NCI-H524 (cell line): ENCODE measurements at places on chromosomes 5 and 9.

DNA sequence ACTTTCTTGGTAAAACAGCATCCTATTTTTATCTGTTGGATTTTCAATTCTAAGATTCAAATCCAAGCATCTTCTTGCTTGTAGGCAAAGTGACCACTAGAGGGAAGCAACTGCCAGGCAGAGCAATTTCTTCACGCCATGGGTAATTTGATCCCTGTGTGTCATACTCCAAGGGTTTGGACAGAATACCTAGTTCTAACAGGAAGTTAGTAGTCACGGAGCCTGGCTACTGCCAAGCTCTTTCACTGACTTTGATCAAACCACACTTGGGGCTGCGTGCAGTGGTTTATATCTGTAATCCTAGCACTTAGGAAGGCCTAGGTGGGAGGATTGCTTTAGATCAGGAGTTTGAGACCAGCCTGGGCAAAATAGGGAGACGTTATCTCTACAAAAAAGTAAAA lies 473.6 kb upstream of the TNC start:
- peak; percentile 93 for DNase-seq

- DNase-seq: no peak
These were observed 54.8 kb downstream of the FAM81B start for GRCh38 chr5:95445995-95446394.

DNA sequence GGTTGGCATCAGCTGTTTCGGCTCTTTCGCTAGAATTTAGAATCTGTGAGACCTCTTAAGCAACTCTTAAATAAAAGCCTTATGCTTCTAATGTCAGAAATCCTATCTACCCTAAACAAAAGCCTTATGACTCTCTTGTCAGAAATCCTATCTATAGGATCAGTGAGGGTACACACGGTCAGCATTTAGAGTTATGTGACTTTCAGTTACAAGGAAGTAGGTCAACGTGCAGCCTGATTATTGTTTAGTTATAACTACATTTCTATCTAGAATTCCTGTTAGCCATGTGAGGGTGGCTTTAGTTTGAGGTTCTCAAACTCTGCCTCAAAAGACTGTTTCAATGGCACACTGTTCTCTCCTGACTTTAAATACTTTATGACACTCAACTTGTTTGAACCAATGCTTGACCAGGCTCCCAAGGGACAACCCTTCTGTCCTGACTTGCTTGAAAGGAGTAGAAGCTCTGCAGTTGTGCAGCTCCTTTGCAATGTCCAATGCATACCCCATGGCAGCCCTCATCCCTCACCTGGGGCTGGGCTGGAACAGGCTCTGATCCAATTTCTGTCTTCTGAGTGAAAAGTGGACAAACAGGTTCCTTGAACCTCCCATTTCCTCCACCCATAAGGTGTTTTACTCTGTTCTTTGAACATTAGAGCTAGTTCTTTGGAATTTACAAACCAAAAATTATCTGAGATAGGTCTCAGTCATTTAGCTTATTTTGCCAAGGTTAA lies 251.6 kb upstream of the PIK3R1 start:
- DNase-seq: no peak

DNA sequence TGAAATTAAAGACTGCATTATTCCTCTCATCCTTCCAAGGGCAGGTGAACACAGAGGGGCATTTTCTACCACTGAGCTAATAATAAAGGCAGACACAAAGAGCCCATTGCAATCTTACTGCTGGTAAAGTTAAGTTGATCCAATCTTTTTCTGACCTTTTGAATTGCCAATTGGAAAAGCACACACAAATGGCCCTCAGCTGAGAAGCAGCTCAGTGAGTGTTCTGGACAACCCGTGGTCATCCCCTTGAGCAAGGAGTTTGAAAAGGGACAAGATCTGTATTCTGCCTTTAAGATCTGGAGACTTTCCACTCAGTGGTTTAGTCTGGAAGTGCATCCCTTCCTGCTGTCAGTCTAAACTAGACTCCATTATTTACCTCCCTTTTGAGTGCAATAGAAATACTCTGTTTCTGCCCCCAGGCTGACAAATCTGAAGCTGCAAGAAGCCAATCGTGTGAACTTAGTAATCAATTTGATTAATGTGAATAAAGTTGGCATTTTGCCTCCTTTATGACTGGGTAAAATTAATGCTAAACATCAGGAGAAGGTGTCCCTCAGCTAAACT lies 835.7 kb downstream of the MAT2B start:
- DNase-seq: no peak

- DNase-seq: no peak
These were observed 2.0 kb downstream of the BRD3 start for GRCh38 chr9:134065612-134066419.

- no peak for DNase-seq
These were observed 6.0 kb upstream of the SPATA31E1 start for GRCh38 chr9:87876708-87877107.
